Activated CD8-positive, alpha-beta memory T cell treated with anti-CD3 and anti-CD28 coated beads for 1 hour (primary cell): ENCODE measurements at places on chromosomes 2 and 18.

GRCh38 chr2:23399674-23400261, 14.8 kb downstream of the KLHL29 start:
- no peak for DNase-seq

DNA sequence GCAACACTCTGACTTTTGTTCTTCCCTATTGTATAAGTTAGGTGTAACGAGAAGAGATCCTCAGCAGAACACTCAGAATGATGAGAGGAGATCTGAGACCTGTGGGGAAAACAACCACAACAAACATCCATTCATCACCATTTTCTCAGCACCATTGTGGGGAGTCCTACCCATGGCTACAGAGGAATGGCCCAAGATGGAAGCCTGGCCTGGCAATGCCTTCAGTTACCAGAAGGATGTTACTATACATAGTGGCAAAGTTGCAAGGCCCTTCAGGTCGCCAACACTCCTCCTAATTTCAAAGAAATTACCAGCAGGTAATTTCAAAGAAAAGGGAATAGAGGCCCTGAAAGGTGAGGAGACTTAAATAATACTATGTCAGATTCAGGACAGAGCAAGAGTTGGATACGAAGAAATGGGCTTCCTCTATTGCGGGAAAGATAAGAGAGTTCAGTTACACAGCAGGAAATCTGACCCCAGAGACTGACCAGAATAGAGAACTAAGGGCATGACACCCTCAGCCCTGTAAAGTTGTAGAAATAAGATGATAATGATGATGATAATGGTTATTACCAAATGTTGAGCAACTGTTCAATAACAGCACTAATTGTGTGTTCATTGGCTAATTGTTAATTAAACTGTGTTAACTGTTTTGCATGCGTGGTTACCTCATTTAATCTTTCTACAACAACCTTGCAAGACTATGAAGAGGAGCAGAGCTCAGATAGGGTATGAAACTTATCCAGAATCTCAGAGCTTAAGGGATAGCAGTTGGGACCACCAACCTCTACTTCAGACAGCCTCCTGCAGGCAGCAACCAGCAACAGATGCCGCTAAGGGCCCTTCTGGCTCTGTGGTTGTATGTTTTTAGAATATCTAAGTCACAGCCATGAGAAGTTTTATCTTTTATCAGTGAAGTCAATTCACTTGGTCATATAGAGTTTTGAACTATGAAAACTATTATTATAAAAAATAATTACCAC, 37.5 kb downstream of the DHRS9 start:
- no peak for DNase-seq

GRCh38 chr2:11546072-11546471, 12.2 kb downstream of the GREB1 start:
- no peak for DNase-seq

GRCh38 chr2:25804338-25804737, 73.9 kb downstream of the ASXL2 start:
- DNase-seq = no peak

- DNase-seq = no peak
These were observed 255.9 kb upstream of the MYT1L start for GRCh38 chr2:2586931-2587330.

- no peak for DNase-seq
These were observed 135.9 kb downstream of the PRPF40A start for GRCh38 chr2:152581360-152581759.

- DNase-seq = no peak
These were observed 6.8 kb downstream of the TFPI start for GRCh38 chr2:187547353-187547979.

GRCh38 chr2:213104092-213104902, 47.1 kb downstream of the IKZF2 start:
- no peak for DNase-seq

DNA sequence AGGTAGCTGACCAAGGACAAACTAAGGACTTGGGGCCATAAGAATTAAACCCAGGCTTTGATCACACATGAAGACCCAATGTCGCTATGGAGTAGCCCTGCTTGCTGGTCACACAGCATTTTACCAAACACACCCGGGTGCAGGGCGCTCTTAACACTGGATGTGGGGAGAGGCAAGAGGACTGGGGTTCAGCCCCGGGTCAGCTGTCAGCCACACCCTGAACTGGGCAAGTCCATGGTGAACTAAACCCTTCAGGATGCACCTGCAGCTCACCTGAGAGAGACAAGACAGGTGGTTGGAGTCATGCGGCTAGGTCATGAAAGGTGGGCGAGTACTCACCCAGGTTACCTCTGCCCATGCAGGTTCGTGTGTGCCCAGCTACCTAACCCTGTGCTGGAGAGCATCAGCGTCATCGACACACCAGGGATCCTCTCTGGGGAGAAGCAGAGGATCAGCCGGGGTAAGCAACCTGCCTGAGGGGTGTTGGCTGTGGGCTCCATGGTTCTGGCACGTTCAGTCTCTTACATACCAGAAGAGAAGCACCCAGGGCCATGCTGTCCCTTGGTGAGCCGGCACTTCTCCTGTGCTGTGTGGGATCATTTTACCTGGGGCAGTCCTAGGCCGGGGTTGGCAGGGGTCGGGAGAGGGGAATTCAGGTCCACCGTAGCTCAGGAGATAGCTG, 15.2 kb downstream of the EHD3 start:
- no peak for DNase-seq

GRCh38 chr2:144519934-144520731, at the start of gene ZEB2:
ZEB2 (minus strand) TSS chr2:144520119; CDS start chr2:144517350, 2,769 bp downstream.
- DNase-seq = no peak

DNA sequence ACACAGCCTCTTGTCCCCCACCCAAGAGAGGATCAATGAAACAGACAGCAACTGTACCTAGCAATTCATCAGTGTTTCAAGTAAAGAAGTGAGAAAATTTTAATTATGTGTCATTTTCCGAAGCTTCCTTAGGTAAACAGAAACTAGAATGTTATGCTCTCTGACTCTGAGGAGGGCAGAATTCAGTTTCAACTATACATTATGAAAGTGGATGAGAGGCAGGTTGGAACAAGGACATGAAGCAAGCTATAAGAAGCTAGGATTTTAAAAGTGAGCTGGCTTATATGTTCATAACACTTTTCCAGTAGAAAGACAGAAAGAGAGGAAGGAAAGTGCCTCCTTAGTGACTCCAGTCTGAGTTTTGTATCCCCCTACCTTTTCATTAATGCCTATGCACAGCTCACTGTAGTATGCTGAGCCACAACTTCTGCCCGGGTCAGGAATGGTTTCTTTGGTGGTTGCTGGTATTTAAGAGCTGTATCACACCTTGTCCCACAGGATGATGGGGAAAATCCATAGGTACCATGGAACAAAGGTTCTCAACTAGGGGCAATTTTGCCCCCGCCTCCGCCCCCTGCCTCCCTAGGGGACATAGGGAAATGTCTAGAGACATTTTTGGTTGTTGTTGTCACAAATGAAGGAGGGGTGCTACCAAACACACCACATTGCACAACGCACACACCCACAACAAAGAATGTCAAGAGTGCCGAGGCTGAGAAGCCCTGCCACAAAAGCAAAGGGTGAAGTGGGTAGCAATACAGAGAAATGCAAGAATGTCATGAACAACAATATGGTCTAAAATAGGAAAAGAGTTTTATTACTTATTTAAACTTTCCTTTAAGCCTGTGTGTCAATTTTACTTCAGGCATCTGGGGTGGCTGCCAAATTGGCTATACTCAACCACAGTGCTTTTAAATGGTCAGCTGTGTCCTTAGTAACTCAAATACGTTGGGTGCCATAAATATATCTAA, 161.0 kb upstream of the ZFP36L2 start:
- no peak for DNase-seq
